Fibroblast of skin of right biceps (primary cell): ENCODE measurements at places on chromosomes 13 and 19.

- no peak for DNase-seq
Observed at GRCh38 chr13:112333756-112334543, 42.2 kb upstream of the SPACA7 start.

DNA sequence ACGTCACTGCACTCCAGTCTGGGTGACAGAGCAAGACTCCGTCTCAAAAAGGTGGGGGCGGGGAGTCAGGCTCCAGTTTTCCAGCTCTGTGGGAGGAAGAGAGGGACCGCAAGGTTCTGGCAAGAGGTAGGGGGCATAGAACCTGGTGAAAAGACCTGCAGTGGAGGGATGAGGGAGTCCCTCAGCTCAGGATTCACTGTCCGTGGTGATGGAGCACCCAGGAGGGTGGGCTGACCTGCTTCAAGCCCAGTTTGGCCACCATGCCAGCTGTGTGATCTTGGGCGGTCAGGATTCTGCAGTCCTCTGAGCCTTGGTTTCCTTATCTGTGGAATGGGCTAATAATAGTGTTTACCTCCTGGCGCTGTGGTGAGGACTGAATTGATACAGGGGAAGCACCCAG, 21.2 kb downstream of the SLC8A2 start:
- no peak for DNase-seq

- no peak for DNase-seq
Observed at GRCh38 chr13:51564252-51564651, 20.0 kb upstream of the WDFY2 start.

- no peak for DNase-seq
Observed at GRCh38 chr13:31380715-31381114, 180.9 kb downstream of the B3GLCT start.

DNA sequence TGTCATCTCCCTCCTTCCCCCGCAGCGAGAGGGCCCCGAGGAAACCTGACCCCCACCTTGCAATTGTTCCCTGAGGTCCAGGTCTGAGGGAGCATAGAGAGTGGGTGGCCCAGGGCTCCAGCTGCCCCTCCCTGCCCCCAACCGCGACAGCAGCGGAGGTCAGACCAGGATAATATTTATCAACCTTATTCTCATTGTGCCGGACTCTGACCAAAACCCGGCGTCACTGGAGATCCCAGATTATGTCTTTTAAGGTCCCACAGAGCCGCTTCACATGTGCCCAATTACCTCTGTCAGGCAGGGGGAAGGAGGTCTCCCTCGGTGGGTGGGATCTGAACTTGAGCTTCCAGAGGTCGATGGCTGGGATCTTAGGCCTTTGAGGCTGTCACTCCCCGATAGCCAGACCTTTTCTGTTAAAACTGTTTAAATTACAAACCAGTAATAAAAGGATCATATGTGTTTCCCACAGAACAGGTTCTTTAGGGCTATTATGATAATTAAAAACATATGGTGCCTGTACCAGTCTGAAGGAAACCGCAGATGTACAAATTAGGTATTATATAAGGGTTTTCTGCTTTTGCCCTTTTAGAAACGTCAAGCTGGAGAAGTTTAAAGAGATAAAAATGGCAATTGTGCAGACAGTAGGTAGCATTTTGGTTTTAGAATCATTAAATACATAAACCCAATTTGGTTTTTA, 195.5 kb downstream of the ZNF536 start:
- peak; percentile 31 for DNase-seq

DNA sequence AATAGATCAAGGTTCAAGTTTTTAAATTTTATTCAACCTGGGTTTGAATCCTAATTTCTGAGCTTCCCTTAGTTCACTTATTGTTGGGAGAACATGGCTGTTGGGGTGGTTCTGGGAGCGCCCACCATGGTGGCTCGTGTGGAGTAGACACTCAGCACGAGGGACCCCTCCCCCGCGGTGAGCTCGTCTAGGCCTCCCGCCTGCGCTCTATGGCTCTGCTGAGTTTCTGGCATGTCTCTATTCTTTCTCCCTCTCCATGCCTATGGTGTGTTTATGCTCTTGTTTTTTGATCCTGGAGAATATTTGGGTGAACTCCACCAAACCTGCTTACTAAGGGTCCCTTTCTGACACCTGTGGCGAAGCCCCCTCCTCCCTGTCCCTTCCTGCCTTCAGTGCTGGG, 1.6 kb upstream of the EPN1 start:
- DNase-seq: no peak

DNA sequence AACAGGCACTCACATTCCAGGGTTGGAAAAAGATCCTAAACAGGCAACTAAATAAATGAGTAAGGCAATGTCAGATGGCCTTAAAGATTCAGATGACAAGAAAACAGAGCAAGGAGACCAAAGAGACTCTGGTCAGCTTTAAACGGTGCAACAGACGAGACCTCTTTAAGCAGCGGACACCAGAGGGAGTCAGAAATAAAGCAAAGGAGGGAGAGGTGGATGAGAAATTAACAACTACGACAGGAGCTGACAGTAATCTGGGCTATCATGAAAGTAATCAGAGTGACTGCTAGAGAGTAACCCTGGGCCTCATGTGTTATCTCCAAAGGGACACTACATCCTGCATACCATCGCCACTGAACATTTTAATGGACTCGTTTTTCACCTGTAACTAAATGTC, 1.1 kb downstream of the ZNF550 start:
- peak; percentile 22 for DNase-seq

- no peak for DNase-seq
Observed at GRCh38 chr13:78595495-78596398, 7.6 kb downstream of the POU4F1 start.

DNA sequence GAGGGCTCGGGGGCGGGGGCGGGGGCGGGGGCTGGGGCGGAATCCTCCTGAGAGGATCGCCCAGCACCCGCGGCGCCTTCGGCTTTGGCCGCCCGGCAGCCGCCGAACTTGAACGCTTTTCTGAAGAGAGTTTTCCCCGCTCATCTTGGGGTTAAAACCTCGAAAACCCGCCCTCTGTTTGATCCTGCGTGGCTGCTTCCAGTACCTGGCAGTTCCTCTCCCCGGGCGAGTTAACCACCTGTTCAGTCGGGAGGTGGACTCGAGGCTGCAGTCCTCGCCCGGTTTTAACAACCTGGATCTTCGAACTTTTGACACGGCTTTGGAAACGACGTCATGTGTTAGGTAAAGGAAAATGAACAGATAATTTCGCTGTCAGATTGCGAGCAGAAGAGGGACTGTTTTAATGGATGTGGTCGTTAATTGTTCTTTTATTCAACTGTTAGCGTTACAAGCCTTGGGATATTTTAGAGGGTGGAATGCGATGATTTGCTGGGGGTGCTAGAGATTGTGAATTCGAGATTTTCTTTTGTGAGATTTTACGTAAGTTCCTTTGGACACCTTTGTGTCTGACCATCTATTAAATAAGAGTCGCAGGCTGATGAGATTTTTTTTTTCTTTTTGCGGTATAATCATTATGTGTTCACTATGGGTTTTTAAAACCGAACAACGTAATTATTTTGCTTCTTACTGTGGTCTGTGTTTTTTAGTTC, 1.0 kb downstream of the FNDC3A start:
- no peak for DNase-seq

DNA sequence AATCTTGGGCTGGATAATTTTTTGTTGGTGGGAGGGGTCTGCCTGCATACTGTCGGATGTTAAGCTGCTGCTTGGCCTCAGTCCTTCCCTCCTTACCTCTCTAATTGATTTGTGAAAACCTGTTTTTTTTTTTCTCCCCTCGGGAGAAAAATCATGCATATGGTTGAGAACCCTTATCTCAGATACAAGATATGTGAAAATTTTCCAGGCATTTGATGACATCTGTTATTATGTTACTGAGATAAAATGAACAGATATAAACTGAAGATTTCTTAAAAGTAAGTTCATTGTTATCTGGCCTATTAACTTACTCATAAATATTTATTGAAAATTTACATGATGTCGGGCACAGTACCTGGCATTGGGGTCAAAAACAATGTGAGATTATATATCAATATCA, 1375.7 kb downstream of the PCDH9 start:
- DNase-seq: no peak

GRCh38 chr13:19181021-19181620, 503 bp downstream of the TUBA3C start:
- DNase-seq: no peak

DNA sequence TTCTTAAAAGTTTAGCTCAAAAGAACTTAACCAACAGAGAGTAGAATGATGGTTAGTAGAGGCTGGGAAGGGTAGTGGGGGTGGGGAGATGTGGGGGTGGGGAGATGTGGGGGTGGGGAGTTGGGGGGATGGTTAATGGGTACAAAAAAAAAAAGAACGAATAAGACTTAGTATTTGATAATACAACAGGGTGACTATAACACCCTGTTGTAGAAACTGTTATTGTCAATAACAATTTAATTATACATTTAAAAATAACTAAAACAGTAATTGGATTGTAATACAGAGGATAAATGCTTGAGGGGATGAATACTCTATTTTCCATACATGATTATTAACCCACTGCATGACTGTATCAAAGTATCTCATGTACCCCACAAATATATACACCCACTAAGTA, 91.1 kb downstream of the ZC3H13 start:
- DNase-seq: no peak

- DNase-seq: peak; percentile 79
Observed at GRCh38 chr19:55418185-55418584, 10.6 kb upstream of the UBE2S start.

DNA sequence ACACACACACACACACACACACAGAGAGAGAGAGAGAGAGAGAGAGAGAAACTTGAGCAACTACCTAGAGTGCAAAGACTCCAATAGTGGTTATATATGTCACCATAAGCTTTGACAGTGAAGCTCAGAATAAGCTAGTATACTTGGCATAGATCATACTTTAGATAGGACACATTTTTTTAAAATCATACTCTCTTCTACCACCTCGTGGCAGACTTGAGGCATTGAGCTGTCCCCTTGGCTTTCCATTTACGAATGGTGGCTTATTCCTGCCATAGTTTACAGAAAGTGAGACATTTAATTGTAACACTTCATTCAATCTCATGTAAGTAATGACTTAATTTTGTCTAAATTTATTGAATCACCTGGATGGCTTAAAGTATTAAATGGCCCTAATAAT, 108.2 kb downstream of the EDNRB start:
- DNase-seq: no peak

DNA sequence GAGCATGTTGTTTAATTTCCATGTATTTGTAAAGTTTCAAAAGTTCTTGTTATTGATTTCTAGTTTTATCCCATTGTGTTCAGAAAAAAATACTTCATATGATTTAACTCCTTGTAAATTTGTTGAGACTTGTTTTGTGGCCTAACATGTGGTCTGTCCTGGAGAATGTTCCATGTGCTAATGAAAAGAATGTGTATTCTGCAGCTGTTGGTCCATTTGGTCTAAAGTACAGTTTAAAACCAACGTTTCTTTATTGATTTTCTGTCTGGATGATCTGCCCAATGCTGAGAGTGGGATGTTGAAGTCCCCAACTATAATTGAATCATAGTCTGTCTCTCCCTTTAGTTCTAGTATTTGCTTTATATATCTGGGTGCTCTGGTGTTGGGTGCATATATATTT, 34.9 kb upstream of the TPP2 start:
- no peak for DNase-seq

- DNase-seq: peak; percentile 33
Observed at GRCh38 chr13:108944760-108945159, 315.3 kb downstream of the MYO16 start.

- peak; percentile 48 for DNase-seq
Observed at GRCh38 chr19:9498183-9498902, at the start of gene ZNF560. Gene ZNF560 (minus strand): TSS chr19:9498616. CDS start chr19:9475313, 23,303 bp downstream.

DNA sequence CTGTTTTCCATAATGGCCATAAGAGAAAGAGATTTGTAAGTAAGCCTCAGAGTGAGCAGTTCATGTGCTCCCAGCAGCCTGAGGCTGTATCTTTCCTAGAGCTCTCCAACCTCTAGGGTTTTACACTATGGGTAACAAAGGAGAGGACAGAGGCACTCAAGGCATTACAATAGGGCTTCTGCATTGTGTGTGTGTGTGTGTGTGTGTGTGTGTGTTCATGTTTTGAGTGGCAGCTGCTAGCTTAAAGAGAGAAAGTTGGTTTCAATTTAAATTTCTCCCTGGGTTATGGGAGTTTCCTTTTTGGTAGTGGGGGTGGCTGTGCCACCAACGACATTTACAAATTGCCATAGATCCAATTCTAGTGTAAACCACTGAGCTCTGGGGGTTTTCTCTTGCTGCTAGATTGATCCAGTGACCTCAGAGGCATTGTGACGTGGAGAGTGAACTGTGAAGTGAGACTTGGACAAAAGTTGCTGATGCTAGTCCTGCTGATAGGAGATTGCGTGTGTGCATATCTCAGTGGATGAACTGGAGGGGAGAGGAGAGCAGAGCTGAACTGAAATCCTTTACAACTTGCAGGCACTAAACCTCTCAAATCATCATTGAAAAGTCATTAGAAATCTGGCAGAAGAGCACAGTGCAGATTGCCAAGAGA, 67.2 kb upstream of the OLFM4 start:
- no peak for DNase-seq

DNA sequence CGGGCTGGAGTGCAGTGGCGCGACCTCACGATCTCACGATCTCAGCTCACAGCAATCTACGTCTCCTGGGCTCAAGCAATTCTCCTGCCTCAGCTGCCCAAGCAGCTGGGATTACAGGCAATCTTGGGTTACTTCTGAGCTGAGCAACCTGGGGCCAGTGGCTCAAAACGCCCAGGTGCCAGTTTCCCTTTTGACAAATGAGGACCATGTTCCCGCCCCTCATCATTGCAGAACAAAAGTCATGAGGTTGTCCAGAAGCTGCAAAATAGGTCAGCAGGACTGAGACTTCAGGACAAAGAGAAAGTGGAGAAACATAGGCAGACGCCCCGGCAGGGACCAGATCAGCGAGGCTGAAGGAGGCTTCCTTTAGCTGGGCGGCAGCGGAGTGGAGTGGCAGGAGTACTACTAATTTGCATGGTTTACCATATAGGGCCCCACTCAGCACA, 3.3 kb upstream of the ADGRE5 start:
- no peak for DNase-seq

DNA sequence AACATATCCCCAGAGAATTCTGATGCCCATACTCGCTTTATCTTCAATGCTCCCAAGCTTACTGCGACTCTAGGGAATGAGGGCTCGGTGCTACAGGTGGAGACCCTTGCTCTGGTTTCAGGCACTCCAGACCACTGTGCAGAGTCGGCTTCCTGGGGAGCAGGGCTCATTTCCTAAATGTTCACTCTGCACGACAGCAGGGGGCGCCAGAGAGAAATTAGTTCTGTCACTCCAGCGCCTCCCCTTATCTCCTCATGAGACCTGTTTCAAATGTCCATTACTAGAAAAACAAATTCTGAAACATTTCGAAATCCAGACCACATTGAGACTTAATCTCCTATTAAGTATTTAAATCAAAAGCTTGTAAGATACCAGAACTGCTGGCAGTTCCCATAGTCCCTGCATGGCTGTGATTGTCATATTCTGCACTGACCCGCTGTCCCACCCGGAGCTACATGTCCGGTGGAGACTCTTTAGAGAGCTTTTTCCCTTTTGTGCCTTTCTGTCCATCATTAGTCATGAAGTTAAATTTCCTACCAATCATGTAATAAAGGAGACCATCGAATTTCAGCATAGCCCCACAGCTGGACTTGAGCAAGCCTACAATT, 22.4 kb downstream of the EPSTI1 start:
- peak; percentile 73 for DNase-seq
